ENCODE measurements at places on chromosomes 12 and 14.
A peak's percentile ranks its signal among the peaks of the same experiment; 100 is the strongest.

DNA sequence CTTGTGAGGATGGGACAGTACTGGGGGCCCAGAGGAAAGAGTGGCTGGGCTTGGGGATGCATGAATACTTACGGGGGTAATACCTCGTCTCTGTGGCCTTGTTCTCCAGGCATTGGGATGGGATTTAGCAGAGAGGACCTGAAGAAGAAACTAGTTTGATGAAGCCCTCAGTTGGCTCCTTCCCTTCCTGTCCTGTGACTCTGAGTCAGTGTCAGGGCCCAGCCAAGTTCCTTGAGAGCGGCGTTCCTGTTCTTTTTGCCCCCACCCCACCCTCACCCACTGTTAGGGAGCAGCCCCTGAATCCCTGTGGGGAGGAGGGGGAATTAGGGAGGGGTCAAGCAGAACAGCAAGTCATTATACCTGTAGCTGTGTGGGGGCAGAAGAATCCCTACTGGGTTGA, 5.2 kb upstream of the LRP1-AS start:
- no peak overlapping the region for H3K27ac ChIP-seq
- H3K4me1 ChIP-seq = no peaks in the 10 kb centered on the region
- no peaks in the 10 kb centered on the region for H3K27me3 ChIP-seq

DNA sequence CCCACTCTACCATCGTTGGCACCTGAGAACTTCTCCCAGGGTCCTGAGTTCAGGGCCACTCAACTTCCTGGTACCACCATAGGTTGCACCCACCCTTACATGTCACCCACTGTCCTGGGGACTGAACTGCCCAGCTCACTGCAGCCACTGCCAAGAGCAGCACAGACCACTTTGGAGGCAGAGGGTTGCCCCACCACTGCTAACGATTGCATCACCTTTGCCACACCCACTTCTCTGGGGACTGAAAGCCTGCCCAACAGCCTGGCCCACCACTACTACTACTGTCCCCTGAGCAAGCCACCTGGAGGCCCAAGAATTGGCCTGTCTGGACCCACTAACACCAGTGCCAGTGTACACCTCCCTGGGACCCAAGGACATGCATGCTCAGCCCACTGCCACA, 27.6 kb downstream of the CACNA2D4 start:
- H3K36me3 ChIP-seq = no peaks in the 10 kb centered on the region
- H3K4me3 ChIP-seq = no peak overlapping the region
- no peaks in the 10 kb centered on the region for H3K27me3 ChIP-seq
- H3K4me1 ChIP-seq = no peaks in the 10 kb centered on the region
- no peak overlapping the region for H3K27ac ChIP-seq
- DNase-seq = no peak

DNA sequence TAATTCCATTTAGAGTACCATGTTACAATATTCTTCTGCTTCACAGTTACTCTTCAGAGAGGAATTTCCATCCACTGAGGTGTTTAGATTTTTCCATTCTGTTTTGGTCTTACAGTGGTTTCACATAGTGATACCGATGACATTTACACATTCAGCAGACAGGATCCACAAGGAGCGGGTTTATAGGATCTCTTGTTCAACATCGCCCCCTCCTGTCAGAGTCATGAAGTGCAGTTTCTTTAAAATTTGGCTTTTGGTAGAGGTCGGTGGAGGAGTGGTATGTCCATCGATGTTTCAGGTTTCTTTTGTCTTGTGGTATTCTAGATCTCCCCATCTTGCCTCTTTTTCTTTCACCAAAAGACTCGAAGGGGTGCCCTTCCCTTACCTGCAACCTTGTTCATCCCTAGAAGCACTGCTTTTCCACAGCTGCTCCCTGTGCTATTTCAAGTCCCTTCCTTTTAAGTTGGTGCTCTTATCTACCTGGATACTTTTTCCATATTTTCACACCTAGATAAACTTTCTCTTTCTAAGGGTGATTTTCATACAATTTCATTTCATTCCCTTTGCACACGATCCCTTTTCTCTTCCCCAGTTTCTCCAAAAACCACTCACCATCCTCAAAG, 181.3 kb downstream of the ITPR2 start:
- no peak overlapping the region for H3K4me3 ChIP-seq
- no peak overlapping the region for H3K27ac ChIP-seq
- H3K4me1 ChIP-seq = no peaks in the 10 kb centered on the region
- peak; percentile 56 for DNase-seq

GRCh38 chr12:68776976-68777610, 30.9 kb upstream of the MDM2 start:
- no peaks in the 10 kb centered on the region for H3K27me3 ChIP-seq
- no peaks in the 10 kb centered on the region for H3K36me3 ChIP-seq
- no peak overlapping the region for H3K4me3 ChIP-seq
- no peak overlapping the region for H3K27ac ChIP-seq
- H3K4me1 ChIP-seq = no peaks in the 10 kb centered on the region
- DNase-seq = no peak

DNA sequence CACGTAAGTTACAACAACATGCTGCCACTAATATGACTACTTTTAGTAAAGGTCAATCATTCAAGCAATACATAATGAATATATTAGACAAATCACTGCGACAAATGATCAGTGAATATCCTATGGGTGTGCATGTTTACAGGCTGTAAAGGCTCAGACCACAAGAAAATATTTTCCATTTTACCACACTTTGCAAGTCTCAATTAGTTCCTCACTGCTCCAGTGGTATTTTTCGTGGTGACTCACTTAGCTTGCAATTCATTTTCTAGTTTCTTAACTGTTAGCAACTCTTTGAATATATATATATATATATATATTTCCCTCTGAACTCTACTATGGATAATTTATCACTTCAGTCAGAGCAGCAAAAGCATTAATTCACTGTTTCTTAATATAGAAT, 96.9 kb downstream of the EML5 start:
- no peak overlapping the region for H3K4me3 ChIP-seq
- H3K36me3 ChIP-seq = no peaks in the 10 kb centered on the region
- DNase-seq = no peak
- H3K27ac ChIP-seq = no peak overlapping the region
- no peaks in the 10 kb centered on the region for H3K4me1 ChIP-seq
- H3K27me3 ChIP-seq = no peaks in the 10 kb centered on the region

GRCh38 chr12:67364228-67364627, 95.1 kb downstream of the CAND1 start:
- H3K27me3 ChIP-seq = no peaks in the 10 kb centered on the region
- H3K27ac ChIP-seq = no peak overlapping the region
- H3K4me1 ChIP-seq = no peaks in the 10 kb centered on the region
- no peak for DNase-seq

DNA sequence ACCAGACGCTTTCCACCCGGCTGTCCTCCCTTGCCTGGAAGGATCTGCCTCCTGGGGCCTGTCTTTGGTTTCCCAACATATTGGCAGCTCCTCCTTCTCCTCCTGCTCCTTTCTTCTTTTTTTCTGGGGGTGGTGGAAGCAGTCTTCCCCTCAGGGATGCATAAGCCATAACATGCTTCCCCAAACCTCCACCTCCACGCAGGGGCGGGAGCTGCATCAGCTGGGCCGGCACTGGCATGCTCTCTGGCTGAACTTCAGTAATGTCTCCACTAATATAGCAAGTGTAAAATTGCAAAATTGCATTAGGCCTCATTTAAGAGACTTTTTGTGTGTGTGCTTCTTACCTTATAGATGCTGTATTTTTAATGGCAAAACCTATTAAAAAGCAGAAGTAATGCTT, 58.6 kb downstream of the GLT1D1 start:
- no peaks in the 10 kb centered on the region for H3K36me3 ChIP-seq
- no peak for DNase-seq
- H3K27me3 ChIP-seq = no peaks in the 10 kb centered on the region
- no peaks in the 10 kb centered on the region for H3K4me1 ChIP-seq

GRCh38 chr12:30278401-30278800, 417.3 kb downstream of the IPO8 start:
- no peak overlapping the region for H3K27ac ChIP-seq
- no peaks in the 10 kb centered on the region for H3K27me3 ChIP-seq
- no peak overlapping the region for H3K4me3 ChIP-seq
- no peaks in the 10 kb centered on the region for H3K4me1 ChIP-seq
- DNase-seq = no peak

DNA sequence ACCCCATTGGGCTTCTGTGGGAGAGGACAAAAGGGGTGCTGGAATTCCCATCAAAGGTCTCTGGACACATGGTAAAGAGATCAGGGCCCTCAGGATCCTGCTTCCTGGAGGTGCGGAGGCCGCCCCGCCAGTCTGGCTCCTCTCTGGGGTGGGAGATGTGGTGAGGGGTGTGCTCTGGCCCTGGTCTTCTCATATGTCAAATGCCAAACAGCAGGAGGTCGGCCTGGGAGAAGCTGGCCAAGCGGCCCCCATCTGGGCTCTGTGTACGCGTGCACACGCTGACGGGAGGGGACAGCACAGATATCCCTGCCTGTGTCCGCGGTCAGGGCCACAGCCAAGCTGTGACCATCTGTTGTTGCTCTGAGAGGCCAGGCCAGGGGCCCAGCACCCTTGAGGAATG, 14.1 kb downstream of the FIGNL2 start:
- H3K4me1 ChIP-seq = peaks cover 34% of the 10 kb centered on the region
- no peak overlapping the region for H3K27ac ChIP-seq
- H3K27me3 ChIP-seq = no peaks in the 10 kb centered on the region
- peaks cover 18% of the 10 kb centered on the region for H3K36me3 ChIP-seq

GRCh38 chr14:93535537-93535936, 104.8 kb downstream of the UNC79 start:
- no peak for DNase-seq
- H3K36me3 ChIP-seq = peaks cover 2% of the 10 kb centered on the region
- H3K4me3 ChIP-seq = no peak overlapping the region
- H3K27ac ChIP-seq = no peak overlapping the region
- H3K27me3 ChIP-seq = no peaks in the 10 kb centered on the region

DNA sequence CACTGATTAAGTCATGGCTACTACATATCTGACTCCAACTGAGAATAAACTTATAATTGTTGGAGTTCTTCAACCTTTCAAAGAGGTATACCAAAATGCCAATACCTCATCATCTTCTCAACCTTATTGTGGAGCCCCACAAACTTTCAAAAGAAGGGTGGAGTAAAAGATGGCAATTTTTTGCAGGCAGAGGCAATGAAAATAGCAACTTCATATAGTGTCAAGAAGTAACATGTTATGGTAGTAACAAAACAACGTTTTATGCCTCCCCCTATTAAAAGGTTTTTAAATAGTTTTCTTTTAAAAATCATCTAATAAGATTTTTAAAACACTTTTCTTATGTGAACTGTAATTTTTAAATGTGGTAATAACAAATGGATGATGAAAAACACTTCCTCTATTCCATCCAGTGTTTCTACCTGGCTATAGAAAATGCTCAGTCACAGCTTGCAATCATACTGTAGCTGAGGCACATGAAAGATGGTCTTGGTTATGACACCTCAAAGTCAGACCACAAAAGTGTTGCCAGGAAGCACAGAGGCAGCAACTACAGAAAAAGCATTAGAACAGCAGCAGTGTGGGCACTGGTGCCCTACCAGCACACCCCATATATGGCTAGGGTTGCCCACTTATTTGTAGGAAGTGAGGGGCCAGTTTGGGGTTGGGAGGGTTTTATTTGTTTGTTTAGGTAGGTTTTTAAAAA, 7.0 kb downstream of the PPP1R12A start:
- peaks cover 5% of the 10 kb centered on the region for H3K4me1 ChIP-seq
- H3K4me3 ChIP-seq = no peak overlapping the region
- no peak for DNase-seq

DNA sequence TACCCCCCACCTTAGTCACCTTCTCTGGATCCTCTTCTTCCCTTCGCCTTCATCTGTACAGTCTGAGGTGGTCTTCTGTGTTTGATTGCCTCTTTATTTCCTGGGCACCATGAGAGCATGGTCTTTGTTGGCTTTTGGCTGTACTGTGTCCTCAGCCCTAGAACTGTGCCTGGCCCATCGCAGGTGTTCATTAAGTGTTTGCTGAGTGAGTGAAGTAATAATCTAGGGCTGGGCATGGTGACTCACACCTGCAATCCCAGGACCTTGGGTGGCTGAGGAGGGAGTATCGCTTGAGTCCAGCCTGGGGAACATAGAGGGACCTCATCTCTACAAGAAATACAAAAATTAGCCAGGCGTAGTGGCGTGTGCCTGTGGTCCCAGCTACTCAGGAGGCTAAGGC, 13.9 kb downstream of the ALDH2 start:
- H3K27me3 ChIP-seq = no peaks in the 10 kb centered on the region
- peaks cover 31% of the 10 kb centered on the region for H3K36me3 ChIP-seq
- no peak overlapping the region for H3K4me3 ChIP-seq

DNA sequence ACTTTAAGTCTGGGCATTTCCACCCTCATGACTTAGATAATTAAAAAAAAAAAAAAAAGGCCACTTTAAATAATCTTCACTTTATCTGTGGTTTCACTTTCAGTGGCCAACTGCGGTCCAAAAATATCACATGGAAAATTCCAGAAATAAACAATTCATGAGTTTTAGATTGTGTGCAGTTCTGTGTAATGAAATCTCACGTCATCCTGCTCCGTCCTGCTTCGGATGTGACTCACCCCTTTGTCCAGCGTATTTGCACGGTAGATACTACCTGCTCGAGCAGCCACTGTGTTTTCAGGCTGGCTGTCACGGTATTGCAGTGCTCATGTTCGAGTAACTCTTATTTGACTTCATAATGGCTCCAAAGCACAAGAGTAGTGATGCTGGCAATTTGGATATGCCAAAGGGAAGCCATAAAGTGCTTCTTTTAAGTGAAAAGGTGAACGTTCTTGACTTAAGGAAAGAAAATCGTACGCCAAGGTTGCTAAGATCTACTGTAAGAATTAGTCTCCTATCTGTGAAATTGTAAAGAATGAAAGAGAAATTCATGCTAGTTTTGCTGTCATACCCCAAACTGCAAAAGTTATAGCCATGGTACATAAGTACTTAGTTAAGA, 2.4 kb downstream of the E2F7 start:
- no peak for DNase-seq
- no peaks in the 10 kb centered on the region for H3K27me3 ChIP-seq
- H3K4me1 ChIP-seq = peaks cover 3% of the 10 kb centered on the region

- no peaks in the 10 kb centered on the region for H3K36me3 ChIP-seq
- no peak overlapping the region for H3K4me3 ChIP-seq
- no peak for DNase-seq
- H3K27ac ChIP-seq = no peak overlapping the region
Observed at GRCh38 chr14:61111209-61111665, 130.2 kb downstream of the SLC38A6 start.

DNA sequence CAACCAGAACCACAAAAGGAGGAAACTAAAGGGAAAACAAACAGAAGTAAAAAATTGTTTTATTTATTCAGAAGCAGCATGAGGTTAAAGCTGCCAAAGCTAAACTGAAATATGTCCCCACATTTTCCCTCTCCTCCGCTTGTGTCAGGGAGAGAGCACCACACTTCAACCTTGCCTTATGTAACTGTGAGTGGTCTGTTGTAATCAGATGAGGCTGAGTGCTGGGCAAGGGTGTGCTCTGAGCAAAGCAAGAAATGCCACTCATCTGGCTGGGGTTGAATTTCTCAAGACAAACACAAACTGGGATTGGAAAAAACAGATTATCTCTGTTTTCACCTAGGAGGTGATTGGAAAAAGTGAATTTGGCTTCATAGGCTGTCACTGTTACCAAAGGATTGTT, 12.2 kb downstream of the CAPZA3 start:
- H3K4me3 ChIP-seq = no peak overlapping the region
- H3K4me1 ChIP-seq = peaks cover 18% of the 10 kb centered on the region
- no peaks in the 10 kb centered on the region for H3K27me3 ChIP-seq
- H3K27ac ChIP-seq = no peak overlapping the region
- no peaks in the 10 kb centered on the region for H3K36me3 ChIP-seq
